ENCODE measurements at places on chromosomes 4 and X.

DNA sequence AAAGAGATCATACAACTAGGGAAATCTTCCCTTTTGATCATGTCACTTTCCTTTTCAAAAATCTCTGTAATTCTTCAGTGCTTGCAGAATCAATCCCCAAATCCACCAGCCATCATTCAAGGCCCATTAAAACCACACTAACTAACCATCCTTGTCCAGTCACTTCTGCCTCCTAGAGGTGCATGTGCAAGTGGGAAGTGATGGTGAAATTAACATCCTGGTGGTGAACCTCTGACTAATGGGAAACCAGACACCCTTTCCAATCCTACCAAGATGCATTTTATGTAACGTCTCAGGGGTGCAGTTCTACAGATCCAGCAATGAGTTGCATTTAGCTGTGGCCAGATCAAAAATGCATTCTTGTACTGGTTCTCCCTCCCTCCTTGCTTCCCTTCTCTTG is 341.8 kb downstream of the RAPGEF2 start:
- DNase-seq = no peak

GRCh38 chr4:7719354-7720174 is 220.1 kb downstream of the AFAP1 start:
- DNase-seq = peak; percentile 48

DNA sequence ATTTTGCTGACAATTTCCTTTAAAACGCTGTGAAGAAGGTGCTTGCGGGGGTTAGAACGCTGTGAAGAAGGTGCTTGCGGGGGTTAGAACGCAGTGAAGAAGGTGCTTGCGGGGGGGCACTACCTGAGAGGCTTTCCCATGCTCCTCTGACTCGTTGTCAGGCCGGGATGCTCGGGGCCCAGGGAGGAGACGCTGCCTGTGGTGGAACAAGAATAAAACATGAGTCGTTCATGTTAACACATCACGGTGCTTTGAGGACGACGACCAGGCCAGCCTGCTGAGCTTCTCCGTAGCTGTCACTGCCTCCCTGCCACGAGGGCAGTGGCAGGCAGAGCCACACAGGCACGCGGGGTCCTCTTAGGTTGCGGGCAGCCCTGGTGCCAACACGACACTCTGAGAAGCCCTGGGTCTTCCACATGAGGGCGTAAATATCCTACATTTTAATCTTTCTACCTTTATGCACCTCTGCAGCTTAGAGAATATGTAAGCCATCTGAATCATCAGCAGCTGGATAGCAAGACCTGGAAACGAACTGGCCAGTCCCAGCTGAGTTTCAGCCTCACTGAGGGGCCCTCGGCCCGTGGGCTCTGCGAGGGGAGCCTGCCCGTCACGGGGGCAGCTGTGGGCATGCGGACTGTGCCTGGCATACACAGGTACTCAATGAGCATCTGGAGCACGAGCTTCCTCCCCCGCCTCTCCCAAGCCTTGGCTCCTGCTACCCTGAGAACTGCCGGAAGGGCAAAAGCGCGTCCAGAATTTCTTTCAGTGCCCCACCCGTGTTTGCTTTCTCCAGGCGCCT is 47.0 kb downstream of the FGFRL1 start:
- no peak for DNase-seq

DNA sequence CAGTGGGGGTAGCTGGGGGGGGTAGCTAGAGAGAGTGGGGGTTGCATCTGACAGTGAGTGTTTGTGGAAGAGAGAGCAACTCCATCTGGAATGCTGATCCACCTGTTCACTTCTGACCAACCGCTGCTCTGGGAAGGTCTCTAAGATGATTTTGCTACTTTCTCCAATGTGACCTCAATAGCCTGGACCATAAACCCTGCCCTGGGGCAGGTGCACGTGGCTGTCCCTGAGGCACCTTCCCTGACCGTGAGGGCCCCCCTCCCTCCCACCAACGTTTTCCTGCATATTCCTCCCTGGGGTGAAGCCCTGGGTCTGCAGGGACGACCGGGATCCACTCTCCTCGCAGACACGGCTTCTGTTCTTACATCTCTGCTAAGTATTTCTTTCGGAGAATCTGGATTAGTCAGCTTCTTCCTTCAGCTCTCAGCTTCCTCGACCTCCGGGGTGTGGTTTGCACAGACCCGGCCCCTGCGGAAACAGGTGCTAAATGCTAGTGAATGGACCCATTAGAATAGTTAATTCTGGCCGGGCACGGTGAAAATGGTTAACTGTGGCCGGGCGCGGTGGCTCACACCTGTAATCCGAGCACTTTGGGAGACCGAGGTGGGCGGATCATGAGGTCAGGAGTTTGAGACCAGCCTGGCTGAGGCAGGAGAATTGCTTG is 21.4 kb upstream of the PLCXD1 start:
- DNase-seq = no peak

GRCh38 chr4:71533121-71533520 is 194.3 kb downstream of the SLC4A4 start:
- no peak for DNase-seq

DNA sequence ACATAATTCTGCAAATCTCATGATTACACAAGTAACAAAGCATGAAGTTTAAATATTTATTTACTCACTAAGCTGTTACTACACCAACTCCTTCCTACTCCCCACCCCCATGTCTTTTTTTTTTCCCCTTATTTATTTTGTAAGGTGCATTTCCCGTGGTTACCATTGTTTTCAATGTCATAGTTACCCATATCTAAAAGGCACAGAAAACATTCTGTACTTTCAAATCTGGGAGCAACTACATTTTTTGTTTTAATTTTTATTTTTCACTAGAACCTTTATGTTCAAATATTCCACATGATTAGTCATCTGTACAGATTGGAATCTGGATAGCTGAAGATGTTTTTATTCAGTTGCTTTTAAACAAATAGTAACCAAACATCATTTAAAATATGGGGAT is 62.8 kb downstream of the PPP3CA start:
- DNase-seq = no peak

GRCh38 chr4:38815885-38816782 is 11.5 kb upstream of the TLR1 start:
- DNase-seq = no peak

DNA sequence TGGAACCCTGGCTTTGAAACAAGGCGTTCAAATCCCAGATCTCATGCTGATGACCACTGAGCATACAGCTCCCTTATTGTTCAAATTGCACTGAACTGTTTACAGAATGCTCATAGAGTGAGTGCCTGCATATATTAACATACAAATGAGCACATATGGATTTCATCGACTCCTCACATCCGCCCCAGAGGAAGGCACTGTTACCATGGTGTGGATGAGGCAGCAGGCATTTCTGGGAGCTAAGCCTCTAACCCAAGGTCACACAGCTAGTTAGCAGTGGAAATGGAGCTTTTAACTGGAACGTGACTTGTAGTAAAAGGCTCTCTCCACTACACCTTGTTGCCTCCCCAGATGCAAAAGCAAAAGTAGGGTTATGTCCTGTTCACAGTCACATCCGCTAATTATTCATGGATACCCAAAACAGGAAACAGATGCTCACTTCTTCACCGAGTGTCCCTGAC is 289.7 kb downstream of the STK32B start:
- DNase-seq = no peak

- no peak for DNase-seq
Observed at GRCh38 chr4:165385126-165385525, 6.3 kb downstream of the CPE start.

DNA sequence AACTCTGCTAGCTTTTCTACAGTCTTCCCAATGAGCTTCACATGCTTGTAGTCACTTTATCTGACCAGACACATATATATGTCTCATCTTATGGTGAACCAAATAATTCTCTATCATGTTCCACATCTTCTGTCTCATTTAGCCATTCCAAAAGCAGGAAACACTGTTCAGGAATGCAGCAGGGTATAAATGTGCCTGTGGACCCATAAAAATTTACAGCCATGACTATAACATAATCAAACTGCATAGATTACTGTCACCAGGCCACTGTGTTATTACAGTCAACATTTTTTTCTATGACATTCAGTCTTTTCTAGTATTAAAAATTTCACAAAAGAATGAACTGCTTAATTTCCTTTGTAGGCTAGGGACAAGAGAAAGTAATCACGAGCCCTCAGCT is 170.0 kb upstream of the NPY2R start:
- no peak for DNase-seq

GRCh38 chr4:40563401-40563800 is 66.3 kb downstream of the RBM47 start:
- DNase-seq = no peak

GRCh38 chr4:129561886-129562671 is 466.1 kb downstream of the C4orf33 start:
- DNase-seq = no peak

GRCh38 chr4:151408380-151408629 is 671 bp upstream of the FHIP1A start:
- DNase-seq = no peak

DNA sequence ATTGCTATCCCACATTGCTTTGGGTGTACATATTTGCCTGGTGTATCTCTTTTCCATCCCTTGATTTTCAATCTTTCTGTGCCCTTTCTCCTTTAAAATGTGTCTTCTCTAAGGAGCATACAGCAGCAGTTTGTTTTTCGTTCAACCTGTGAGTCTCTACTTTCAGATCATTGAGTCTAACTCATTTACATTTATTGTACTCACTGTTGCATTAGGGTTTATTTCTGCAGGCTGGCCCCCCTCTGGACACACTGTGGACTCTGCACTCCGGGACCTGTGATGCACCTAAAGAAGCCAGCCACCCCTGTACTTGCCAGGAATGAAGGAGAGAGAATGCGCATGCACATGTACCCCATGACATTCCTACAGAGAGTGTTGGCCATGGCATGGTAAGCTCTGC is 93.0 kb downstream of the FAM53A start:
- DNase-seq = no peak

DNA sequence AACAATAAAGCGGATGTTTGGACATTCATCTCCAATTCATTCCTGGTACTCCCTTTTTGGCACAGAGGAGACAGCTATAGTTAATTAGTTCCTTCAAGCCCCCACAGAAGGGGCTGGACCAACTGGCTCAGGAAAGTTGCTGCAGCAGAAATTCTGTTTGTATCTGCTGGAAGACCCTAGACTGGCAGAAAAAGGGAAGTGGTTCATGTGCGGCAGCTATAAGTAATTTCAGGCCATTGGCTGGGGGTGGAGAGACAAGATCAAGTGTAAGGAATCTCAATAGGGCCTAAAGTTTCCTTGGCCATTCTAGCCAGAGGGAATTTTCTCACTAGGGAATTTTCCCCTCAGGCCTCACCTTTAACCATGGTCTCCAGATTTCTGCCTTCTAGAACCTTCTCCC is 89.9 kb upstream of the DHX15 start:
- no peak for DNase-seq

DNA sequence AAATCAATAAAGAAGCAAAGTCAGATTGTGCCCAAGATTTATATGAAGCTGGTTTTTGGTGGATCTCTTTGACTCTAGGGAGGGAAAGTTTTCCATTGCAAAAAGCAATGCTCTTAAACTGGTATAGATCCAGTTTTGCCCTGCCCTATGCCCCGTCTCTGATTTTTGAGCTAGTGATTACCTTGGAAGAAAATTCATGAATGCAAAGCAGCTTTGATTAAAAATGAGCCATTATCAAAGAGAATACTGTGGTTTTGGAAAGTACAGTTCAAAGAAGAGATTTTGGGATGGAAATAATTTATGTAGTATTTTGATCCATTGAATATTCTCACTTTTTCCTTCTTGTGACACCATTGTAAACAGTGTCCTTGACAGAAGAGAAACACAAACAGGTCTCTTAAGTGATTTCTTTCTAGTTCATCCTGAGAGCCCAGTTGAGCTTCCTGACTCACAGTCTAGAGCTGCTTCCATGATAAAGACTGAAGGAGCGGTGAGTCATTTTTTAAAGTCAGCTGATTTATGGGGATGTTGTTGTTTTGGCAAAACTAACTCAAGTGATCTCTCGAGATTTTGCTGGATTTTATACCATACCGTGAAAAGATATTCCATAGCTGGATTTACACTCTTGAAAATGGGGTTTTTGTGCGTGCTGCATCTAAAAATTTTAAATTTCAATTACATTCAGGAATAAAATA is 76.7 kb downstream of the AFF1 start:
- DNase-seq = no peak

GRCh38 chrX:14779580-14779979 is 93.3 kb downstream of the FANCB start:
- no peak for DNase-seq

- no peak for DNase-seq
Observed at GRCh38 chrX:55451626-55451989, 319 bp upstream of the MAGEH1 start.

DNA sequence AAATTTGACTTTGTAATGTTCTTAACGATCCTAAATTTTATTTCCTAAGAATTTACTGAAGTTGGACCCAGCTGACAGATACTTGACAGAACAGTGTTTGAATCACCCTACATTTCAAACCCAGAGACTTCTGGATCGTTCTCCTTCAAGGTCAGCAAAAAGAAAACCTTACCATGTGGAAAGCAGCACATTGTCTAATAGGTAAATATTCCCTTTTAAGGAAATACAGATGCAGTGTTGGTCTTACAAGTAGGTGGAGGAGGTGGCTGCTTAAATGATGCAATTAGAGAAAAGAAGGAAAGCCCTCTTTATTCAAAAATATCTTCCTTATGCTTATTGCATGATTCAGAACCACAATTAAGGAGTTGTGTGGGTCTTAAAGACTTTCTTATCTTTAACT is 73.5 kb downstream of the RS1 start:
- DNase-seq = no peak

GRCh38 chr4:84855774-84856173 is 110.7 kb downstream of the WDFY3 start:
- no peak for DNase-seq

- DNase-seq = no peak
Observed at GRCh38 chr4:105451346-105451745, 22.5 kb downstream of the PPA2 start.

- DNase-seq = no peak
Observed at GRCh38 chr4:96003951-96004740, 164.3 kb downstream of the PDHA2 start.

- DNase-seq = no peak
Observed at GRCh38 chr4:30720021-30720660, at the start of gene PCDH7. Gene PCDH7 (plus strand): TSS chr4:30720369. CDS start chr4:30721423, 1,054 bp downstream.

DNA sequence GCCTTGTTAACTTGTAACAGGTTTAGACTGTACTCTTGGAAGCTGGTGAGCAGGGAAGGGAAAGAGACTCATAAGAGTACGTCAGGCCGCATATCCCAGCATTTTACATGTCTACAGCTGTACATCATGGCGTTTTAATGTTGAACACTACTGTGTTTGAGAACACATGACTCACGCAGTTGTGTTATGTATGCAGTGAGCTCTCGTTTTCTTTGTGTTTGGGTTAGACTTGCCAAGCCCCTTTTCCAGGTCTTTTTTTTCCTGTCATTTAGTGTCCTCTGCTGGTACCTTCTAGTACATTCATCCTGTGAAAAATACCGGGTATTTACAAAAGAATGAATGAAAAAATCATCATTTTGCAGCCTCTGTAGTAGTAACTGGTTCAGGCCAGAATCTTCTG is 35.3 kb downstream of the SMS start:
- DNase-seq = no peak

DNA sequence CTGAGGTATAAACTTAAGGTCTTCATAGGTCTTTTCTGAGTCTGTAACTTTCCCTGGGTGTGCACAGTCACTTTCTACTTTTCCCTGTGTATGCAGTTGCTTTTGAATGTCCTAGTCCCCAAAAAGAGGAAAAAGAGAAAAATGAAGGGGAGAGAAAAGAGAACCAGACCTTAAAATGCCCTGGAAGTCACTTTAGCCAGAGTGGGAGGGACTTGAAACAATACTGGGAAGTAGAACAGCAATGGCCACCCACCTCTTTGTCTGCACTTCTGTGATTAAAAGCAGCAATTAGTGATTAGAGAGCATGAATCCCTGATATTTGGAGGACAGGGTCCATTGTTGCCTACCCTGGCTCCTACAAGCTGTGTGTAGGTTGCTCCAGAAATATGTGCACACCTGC is 36.1 kb downstream of the ZCCHC13 start:
- no peak for DNase-seq

Data from stimulated activated CD4-positive, alpha-beta T cell treated with anti-CD3 and anti-CD28 coated beads, Interleukin-4, amount 100 ng/mL, for 48 hours (primary cell).